ENCODE measurements at places on chromosomes 1 and 21.

GRCh38 chr1:54200519-54200997 is 591 bp downstream of the MRPL37 start:
- DNase-seq: peak; percentile 11

DNA sequence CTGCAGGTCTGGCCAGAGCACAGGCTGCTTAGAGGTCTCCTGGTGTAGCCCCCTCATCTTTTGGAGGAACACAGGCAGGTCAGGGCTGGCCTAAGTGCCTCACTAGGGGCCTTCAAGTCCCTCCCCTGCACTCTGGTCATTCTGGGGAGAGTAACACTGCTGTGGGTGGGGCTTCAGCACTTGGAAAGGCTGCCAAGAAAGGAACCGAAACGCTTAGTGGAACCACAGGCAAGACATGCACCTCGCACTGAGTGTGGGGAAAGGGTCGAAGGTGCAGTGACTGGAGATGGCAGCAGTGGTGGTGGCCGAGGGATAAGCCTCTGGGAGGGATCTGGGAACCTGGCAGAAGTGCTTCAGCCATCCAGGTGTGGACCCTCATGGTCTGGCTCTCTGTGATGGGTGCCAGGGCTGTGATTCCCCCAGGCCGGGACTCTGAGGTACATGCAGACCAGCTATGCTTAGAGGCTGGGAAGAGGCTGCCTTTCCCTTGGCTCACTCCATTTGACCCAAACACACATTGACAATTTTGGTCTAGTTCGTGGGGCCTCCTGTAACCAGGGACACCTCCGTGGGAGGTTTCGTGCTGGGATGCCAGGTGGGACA is 182.9 kb upstream of the CSF3R start:
- DNase-seq: no peak

GRCh38 chr21:26115305-26115704 is 55.3 kb downstream of the APP start:
- peak; percentile 54 for DNase-seq

DNA sequence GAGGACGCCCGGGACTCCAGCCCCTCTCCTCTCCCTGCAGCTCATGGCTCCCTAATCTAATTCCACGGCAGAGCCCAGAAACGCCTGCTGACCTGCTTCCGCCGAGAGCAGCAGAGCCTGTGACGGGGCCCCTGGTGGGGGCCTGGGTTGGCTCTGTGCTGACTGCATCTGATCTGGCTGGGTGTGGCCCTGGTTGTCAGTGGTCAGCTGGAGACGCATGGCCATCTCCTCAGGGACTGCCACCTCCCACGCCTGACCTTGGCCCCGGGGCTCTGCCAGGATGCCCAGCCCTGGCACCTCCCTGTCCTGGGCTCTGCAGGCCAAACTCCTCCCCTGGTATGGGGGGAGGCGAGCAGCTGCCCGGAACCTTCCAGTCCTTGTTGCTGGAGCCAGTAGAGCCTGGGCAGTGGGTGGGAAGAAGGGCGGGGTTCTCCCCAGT is 1.1 kb upstream of the PLCH2 start:
- no peak for DNase-seq

GRCh38 chr1:91569411-91570119 is 68.9 kb downstream of the CDC7 start:
- DNase-seq: peak; percentile 98

- DNase-seq: peak; percentile 82
Observed at GRCh38 chr1:85576642-85577418, 3.7 kb upstream of the CCN1 start.

DNA sequence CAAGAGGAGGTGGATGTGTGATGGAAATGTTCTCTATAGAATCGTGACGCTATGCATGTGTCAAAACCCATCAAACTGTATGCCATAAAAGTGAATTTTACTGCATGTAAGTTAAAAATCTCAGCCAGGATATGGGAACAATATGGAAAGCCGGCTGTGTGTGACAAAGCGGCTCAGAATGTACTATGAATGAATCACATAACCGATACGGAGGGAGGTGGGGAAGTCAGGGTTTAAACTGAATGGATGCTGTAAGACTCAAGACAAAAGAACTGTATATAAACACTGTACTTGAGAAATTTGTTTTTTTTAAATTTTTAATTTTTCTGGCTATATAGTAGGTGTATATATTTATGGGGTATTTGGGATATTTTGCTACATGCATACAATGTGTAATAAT is 111.6 kb upstream of the PDE4B start:
- DNase-seq: peak; percentile 46

GRCh38 chr1:25694167-25695007 is 77.8 kb downstream of the MAN1C1 start:
- DNase-seq: no peak

GRCh38 chr1:70117046-70117445 is 88.3 kb downstream of the LRRC40 start:
- no peak for DNase-seq

GRCh38 chr1:32144033-32144432 is 35.4 kb upstream of the TXLNA start:
- peak; percentile 38 for DNase-seq

DNA sequence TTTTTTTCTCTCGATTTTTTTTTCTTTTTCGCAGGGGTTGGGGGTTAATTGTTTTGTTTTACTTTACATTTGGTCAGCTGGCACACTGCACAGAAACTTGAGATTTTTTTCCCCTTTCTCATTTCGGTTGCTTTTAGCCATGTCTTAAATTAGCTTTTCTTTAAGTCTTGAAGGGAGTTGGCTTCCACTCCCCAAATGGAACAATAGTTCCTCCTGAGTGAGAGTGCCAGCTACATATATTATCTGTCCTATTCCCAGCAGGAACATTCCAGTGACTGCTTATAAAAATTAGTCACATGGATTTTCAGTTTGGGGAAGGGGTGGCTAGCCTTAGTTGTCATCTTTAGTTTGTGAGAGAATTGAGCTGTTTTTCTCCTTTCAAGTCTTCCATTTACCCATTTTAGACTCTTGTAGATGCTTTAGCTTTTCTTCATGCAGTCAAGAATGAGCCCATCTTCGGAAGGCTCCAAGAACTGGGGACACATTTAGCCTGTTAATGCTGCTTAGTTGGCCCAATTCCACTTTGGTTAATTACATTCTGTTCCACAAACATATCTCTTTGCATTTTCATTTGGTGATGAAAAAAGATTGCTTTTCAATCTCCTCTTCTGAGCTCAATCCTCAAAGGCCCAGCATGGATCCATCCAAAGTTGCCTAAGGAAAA is 510.1 kb upstream of the CXADR start:
- DNase-seq: no peak

GRCh38 chr1:93710499-93711453 is 29.1 kb upstream of the BCAR3 start:
- no peak for DNase-seq

DNA sequence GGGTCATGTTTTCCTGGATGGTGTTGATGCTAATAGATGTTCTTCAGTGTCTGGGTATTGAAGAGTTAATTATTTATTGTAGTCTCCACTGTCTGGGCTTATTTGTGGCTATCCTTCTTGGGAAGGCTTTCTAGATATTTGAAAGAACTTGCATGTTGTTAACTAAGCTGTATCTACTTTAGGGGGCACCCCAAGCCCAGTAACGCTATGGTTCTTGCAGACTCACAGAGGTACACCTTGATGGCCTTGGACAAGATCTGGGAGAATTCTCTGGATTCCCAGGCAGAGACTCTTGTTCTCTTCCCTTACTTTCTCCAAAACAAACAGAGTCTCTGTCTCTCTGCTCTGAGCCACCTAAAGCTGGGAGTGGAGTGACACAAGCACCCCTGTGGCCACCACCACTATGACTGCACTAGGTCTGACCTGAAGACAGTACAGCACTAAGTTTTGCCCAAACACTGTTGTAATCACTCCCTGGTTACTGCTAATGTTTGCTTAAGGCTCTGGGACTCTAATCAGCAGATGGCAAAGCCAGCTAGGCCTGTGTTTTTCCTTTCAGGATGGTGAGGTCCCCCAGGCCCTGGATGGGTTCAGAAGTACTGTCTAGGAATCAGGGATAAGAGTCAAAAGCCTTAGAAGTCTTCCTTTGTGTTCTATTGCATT is 76.5 kb upstream of the C1orf21 start:
- DNase-seq: no peak

DNA sequence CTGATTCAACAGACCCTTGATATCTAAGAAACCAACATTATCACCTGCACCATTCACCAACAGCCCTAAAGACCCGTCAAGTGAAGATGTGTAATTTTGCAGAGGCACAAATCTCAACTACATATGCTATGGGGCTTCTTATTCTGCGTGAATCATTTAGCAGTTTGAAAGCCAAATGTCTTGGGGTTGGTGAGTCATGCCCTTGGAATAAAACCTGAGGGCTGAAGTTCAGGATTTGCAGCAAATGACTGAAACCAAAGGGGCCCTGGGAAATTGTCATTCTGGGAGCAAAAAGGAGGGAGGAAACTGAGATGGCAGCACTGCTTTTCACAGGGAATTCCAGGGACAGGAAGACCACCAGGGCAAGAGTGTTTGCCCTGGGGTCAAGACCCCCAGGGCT is 79.2 kb upstream of the TNR start:
- DNase-seq: peak; percentile 64

DNA sequence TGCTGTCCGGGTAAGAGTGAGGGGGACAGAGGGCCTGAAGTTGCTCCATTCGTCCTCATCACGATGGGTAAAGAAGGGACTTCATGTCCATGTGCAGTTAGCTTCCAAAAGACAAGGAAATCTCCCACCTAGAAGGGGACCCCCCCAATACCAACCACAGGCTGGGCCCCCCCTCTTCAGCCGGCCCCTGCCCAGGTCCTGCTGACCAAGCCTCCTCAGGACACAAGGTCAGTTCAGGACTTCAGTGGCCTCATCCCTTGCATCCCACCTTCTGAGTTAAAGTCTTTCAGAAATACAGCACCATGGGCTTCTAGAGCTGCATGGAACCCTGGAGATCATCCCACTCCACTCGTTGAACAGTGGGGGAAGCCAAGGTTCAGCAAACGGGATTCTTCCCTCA is 115.4 kb upstream of the ERG start:
- no peak for DNase-seq

DNA sequence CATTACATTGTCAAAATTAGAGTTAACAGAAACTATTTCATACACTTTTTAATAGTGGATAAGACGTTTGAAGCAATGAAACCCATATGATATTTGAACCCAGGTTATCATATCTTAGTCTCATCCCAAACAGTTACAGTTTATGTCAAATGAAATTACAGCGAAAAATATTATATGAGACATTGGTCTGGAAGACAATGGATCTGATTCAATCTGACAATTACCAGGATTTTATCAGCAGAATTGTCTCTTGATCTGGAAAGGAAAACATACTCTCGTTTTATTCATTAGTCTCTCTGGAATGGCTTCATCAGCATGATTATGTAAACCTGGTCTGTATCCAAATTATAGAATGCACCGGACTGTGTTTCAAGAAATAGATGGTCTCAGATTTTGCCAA is 818.6 kb downstream of the NCAM2 start:
- DNase-seq: no peak

DNA sequence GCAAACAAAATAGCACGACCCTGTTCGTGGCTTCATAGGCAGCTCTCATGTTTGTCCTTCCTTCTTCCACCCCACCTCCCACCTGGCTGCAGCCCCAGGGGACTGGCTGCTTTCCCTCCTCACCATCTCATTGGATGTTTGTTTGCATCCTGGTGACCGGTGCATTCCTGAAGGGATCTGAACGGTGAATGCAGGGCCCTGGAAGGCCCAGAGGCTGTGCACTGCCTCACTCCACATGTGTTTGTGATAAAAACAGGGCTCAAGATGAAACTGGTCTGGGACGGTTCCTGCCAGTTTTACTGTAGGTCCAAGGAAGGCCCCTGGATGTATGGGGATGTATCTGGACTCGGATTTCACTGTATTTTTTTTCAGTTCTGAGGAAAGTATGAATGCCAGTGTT is 42.8 kb downstream of the CNN3 start:
- peak; percentile 13 for DNase-seq

GRCh38 chr1:7405844-7406500 is 365.1 kb upstream of the VAMP3 start:
- no peak for DNase-seq

DNA sequence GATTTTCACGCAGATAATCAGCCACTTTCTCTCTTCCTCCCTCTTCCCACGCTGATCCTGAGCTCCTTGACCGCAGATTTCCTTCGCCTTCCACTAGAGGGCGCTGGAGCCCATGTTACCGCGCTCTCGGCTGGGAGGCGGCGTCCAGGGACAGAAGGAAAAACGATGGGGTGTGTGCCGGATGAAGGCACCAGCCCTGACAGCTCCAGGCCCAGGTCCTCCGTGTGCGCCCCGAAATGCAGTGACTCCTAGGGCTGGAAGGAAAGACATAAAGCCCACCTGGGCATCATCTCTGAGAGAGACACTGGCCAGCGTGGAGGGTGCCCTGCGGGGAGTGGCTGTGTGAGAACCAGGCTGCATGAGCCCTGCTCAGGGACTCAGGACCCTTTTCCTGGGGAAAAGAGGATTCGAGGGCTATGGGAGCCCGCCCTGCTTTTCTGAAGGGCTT is 44.9 kb upstream of the CYP2J2 start:
- peak; percentile 66 for DNase-seq

DNA sequence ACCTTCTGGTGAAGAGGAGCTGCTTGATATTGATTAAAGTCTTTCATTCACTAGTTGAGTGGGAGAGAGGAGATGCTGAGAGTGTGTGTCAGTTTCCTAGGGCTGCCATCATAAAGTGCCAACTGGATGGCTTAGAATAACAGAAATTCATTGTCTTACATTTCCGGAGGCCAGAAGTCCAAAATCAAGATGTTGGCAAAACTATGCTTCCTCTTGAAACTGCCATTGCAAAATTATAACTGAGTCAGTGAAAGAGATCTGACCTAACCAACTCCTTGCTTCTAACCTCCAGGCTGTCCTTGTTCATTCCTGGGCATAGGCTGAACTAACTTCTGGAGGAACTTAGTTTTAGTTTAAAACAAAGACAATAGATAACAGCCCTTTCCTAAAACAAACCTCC is 47.1 kb downstream of the PTGS2 start:
- DNase-seq: peak; percentile 21

All from epithelial cell of esophagus (primary cell).